Activated CD4-positive, alpha-beta T cell treated with anti-CD3 and anti-CD28 coated beads, Interleukin-2, amount 10 ng/mL, durations not matched to agents 7 days and 5 days (primary cell): ENCODE measurements at places on chromosomes 7 and 10. TPM values are rescaled to one million over a fixed set of nuclear protein-coding genes. Genes with fewer than 3 reads are reported as not detected.

Gene COL13A1
- total RNA-seq = not detected

GRCh38 chr7:77329466-77330168 lies 86.5 kb downstream of the GSAP start:
- no peak for DNase-seq

GRCh38 chr10:97796651-97797050 lies 24.9 kb upstream of the SFRP5 start:
- DNase-seq = peak; percentile 64

Gene LAMB4
- not detected for total RNA-seq

GRCh38 chr10:49066944-49067730 lies 48.2 kb downstream of the VSTM4 start:
- no peak for DNase-seq

DNA sequence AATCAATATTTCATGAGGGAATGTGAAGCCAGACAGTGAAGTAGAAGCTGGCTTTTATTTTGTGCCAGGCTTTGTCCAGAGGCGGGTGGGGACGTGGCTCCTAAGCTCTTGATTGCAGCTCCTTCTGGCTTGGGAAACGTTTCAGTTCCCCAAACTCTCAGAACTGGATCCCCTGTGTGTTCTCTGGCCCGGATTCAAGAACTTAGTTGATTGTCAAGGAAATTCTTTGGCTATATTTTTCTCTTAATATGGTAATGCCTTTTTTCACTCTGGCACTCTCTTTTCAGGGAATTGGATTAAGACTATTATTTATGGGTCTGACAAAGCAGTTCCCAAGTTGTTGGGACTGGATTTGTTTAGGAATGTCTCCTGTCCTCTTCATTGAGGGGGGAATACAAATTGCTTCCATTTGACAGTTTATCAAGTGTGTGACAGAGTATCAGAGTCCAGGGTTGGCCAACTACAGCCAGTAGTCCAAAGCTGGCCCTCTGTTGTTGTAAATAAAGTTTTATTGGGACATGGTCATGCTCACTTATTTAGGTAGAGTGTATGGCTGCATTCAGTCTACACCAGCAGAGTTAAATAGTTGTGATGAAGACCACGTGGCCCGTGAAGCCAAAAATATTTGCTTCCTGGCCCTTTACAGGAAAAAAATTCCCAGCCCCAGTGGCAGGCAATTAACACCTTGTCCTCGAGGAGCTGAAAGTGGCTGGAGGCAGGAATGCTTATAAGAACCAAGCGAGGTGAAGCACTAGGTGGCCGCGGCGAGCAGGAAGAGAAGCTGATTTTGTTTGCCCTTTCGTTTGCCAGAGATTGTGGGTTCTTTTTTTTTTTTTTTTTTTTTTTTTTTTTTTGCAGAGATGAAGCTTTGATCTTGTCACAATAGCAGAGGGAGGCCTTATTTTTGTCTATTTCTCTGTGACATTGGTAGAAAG lies 34.3 kb downstream of the HTRA1 start:
- DNase-seq = peak; percentile 13

- DNase-seq = no peak
Measured at GRCh38 chr10:51074238-51075028, at the start of gene PRKG1. TSS of gene PRKG1 (plus strand) at chr10:51074487.

Gene COBL
- not detected for total RNA-seq

- DNase-seq = no peak
Measured at GRCh38 chr7:97819161-97819560, 53.0 kb downstream of the ASNS start.

DNA sequence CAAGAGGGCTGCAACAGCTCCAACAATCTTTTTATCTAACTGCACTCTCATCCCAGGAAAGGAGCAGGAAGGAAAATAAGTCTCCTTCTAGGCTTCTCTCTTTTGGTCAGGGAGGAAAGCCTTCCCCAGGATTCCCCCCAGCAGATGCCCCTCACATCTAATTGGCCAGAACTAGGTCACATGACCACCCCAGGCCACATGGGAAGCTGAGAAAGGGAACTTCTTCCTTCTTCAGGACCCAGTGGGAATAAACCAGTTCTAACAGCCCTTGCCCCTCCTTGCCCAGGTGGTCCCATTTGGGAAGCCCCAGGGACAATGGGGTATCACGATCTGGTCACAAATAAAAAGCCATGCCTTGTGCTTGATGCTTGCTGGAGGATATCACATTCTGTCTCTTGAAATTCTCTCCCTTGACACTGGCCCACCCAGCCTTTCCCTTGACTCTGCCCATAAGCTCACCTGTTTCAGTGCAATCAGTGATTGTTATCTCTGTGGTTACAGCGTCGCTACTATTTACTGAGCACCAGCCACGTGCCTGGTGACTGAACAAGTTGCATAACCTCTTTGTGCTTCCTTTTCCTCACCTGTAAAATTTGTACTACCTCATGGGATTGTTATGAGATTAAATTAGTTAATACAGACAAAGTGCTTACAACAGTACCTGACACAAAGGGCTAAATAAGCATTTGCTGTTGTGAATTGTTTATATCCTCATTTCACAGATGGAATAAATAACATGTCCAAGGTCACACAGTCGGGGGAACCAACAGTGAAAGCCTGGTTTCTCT lies 9.0 kb upstream of the TACR2 start:
- DNase-seq = peak; percentile 53

DNA sequence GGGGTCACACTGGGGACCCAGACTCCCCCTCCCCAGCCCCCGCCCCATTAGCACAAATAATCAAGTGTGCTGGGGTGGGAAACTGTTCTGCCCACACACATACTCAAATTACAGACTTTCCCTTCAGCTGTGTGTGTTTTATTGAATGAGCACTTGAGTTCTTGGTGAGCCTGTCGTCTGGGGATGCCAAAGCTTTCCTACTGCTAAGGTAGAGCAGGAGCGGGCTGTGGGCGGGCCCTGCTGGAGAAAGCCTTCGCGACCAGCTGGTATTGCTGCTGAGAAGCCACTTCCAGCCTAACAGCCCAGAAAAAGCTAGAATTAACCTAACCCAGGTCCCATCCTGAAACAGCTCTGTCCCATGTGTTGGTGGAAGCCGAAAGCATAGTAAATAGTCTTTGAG lies 87.0 kb upstream of the KMT2E start:
- no peak for DNase-seq

Gene FAM171A1
- total RNA-seq = 11.1 TPM

Gene VPS50
- total RNA-seq = 26.0 TPM

Gene CDC14C
- total RNA-seq = not detected

DNA sequence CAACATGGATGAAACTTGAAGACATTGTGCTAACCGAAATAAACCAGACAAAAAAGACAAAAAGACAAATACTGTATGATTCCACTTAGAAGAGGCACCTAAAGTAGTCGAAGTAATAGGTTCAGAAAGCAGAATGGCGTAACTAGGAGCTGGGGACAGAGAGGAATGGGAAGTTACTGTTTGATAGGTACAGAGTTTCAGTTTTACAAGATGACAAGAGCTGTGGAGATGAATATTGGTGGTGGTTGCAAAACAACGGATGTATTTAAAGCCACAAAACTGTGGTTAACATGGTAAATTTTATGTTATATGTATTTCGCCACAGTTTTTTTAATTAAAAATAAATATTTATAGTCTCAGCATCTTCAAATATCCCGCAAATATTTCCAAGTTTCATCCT lies 64.1 kb upstream of the DIP2C start:
- DNase-seq = no peak

Gene ZNF138
- total RNA-seq = 14.1 TPM

GRCh38 chr10:16566202-16566805 lies 44.6 kb upstream of the C1QL3 start:
- no peak for DNase-seq

DNA sequence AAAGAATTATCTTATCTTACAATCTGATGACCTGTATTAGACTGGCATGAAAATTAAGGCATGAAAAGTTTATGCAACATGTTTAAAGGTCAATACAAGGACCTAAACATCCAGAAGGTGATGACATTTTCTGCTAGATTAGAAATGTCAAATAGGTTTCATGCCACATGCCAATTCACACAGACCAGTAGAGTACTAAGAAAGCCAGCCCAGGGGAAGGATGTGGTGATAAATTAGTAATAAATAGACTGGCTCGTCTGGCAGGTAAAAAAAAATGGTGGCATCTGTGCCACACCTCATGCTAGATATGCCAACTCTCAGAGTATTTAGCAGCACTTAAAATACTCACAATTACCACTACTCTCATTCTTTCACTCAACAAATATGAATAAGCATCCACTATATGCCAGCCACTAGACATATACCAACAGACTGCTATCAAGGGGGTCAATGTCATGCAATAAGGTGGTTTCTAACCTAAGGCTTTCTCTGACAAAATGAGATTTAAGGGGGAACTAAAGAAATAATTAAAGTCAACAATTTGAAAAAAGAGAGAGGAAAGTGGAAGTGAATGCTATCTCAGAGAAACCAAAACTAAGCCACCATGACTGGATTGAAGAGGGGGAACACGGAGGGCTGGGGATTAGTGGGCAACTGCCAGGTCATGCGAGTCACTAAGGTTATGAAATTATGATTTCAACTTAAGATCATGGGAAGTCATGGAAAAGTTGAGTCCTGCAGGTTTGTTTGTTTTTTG lies 83.5 kb downstream of the SGMS1 start:
- DNase-seq = peak; percentile 19

GRCh38 chr7:30188811-30189210 lies 54.0 kb downstream of the MTURN start:
- no peak for DNase-seq

DNA sequence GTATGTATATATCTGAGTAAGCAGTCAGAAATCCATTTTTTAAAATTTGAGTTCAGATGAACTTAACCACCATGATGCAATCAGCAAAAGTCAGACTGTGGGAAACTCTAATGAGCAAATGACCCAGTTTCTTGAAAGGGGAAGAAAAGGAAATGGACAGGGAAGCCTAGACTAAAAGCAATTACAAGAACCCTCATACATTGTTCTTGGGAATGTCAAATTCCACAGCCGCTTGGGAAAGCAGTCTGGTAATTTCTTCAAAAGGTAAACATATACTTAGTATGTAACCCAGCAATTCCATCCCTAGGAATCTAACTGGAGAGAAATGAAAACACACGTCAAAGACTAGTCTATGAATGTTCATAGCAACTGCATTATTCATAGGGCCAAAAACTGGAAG lies 16.4 kb upstream of the FOXK1 start:
- no peak for DNase-seq

GRCh38 chr10:49139846-49140195 lies 6.0 kb upstream of the FAM170B start:
- DNase-seq = no peak

Gene ZNF783
- total RNA-seq = 21.7 TPM

Gene CHCHD3
- 49.2 TPM for total RNA-seq

DNA sequence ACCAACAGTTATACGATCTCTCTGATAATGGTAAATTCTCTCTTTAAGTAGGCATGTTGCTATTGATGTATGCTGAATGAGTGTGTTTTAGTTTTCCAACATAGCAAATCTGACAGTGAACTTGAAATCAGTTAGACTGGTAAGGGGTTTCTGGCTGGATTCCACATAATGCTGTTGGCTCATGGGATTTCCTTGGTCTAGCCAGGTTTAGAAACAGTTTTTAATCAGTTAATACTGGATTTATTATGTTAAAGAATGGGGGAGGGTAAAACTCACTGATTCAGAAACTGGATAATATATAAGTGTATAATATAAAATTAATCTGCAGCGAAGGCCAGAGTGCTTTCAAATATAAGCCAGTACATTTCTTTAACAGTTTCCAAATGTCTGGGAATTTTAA lies 55.6 kb downstream of the PCDH15 start:
- no peak for DNase-seq

Gene TSPAN33
- 2.8 TPM for total RNA-seq

- no peak for DNase-seq
Measured at GRCh38 chr10:78867555-78867939, 201.2 kb upstream of the ZMIZ1 start.

Gene ITGA8
- total RNA-seq = not detected

DNA sequence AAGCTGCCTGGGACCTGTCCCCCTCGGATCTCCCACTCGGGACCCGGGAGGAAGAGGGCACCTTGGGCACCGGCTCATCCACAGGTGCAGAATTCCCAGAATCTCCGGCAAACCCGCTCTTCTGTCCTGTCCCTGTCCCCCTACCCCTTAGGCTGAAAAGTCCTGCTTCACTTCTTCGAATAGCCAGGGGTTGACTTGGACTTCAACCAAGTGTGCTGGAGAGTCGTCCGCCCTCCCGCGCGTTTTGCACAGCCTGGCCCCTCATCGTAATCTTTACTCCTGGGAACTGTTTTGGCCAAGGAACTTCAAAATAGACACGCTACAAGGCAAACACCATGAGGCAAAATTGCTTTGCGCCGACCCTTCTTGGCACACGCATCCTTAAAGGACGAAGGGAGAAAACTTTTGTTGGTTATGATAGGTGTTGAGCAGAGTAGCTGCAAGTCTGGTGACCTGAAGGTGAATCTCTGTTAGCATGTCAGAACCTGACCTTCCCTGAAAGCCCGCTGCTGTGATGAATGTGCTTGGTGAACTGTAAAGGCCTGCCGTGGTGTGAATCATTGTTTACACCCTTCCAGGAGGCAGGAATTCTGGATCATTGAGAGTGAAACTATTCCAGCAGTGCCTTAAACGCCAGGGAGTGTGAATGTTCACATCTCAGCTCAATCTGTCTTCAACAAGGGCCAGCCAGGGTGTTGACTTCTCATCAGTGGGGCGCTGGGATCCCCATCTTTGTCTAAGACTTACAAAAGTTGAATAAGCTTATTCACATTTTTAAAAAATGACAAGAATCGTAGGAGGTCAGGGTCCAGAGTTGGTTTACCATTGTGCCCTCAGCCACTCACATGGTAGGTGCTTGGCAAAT lies 589 bp upstream of the RAPGEF5 start:
- no peak for DNase-seq

DNA sequence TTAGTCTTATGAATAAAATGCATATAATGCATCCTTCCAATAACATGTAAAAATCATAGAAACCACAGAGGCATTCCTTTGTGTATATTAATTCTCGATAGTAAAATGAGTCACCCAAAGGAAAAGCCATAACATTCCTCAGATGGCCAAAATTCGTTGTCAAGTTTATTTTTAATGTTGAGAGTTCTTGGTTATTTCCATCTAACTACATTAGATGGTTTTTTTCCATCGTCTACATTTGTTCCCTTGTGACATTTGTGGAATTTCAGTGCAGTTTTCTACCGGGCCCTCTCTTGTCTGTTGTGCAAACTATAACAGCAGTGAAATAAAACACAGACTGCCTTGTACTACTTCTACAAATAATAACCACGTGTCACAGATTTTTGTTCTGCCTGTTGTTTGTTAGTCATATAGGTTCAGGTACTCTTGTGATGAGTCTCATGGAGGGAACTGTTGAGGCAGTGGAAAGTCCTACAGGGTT lies 54.7 kb upstream of the CCAR1 start:
- DNase-seq = no peak

Gene KIAA1217
- 0.32 TPM for total RNA-seq
